Stimulated activated CD8-positive, alpha-beta memory T cell treated with anti-CD3 and anti-CD28 coated beads, Interleukin-15, amount 100 ng/mL, for 1 hour (primary cell): ENCODE measurements at places on chromosomes 2 and 18.

DNA sequence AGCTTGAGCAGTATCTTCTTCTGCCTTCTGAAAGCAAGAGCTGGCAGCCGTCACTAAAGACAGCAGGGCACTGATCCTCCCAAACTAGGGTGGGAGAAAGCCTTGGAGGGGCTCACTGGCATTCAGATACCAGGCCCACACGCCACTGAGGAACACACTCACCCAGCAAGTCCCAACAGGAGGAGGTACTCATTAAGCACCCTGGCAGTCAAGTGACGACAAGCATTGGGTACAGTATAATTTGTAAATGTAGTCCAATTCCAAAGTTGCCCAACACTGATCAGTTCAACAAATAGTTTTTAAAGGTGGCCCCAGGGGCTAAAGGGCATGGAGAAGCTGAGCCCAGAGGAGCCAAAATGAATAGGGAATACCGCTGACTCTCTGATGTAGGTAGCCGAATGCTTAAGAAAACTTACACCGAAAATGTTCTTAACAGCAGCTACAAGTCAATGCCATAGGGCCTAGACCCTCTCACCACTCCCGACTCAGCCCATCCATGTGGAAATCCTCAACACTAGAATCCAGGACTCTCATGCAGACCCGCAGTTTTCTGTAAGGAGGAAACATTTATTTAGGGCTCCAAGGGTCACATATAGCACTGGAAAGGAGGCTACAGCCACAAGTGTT is 9.9 kb downstream of the LIMS2 start:
- DNase-seq, result no peak

- no peak for DNase-seq
Measured at GRCh38 chr18:62485684-62486083, 37.1 kb upstream of the ZCCHC2 start.

- DNase-seq, result no peak
Measured at GRCh38 chr2:157349949-157350515, 24.4 kb upstream of the ERMN start.

- no peak for DNase-seq
Measured at GRCh38 chr18:59767732-59768131, 70.5 kb upstream of the CCBE1 start.

- no peak for DNase-seq
Measured at GRCh38 chr2:2699121-2699505, 368.0 kb upstream of the MYT1L start.

DNA sequence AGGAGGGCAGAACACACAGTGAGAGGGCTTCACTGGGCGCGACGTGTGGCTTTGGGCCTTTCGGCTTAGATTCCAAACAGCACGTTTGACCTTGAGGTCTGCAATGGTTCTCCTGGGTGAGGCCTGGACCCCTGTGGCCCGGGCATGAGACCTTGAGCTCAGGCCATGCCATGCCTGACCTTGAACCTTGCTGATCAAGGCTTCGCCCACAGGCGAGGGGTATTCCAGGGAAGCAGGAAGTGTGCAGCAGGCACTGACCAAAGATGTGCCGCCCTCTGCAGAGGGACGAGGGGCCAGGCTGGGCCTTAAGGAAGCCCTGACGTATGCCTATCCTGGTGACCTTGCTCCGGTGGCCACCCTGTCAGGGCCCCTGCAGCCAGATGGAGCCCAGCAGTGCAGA is 178.3 kb upstream of the HDAC4 start:
- no peak for DNase-seq

DNA sequence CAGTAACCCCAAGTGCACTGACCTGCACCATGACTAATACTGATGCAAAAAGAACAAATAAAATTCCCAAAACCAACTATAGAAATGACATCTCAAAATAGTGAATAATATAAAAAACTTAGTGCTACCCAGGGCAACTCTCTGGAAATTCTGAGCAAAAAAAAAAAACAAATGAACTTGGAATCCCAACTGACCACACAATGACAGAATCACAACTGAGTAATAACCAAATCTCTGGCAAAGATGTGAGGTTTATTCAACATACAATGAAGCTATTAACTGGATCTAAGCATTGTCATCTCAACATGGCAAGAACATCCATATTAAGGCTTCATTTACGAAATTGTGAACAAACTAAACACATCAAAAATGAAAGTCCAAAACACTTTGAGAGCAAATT is 22.7 kb downstream of the EXOC6B start:
- DNase-seq, result no peak

DNA sequence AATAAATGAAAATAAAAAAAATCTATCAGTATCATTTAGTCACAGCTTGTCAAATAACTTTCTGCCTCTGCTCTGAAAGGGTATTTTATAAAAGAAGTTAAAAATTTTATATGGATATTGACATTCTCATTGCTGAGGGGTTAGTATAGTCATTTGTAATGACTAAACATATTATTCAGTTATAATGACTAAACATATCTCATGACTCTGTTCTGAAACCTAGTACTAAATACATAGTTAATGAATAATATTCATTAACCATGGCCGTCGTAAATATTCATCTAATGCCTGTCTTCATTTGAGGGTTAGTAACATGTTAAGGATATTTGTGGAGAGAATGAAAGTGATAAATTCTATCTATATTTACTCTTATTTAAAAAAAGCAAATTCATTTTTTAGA is 69.1 kb upstream of the MAP4K3 start:
- DNase-seq, result no peak

DNA sequence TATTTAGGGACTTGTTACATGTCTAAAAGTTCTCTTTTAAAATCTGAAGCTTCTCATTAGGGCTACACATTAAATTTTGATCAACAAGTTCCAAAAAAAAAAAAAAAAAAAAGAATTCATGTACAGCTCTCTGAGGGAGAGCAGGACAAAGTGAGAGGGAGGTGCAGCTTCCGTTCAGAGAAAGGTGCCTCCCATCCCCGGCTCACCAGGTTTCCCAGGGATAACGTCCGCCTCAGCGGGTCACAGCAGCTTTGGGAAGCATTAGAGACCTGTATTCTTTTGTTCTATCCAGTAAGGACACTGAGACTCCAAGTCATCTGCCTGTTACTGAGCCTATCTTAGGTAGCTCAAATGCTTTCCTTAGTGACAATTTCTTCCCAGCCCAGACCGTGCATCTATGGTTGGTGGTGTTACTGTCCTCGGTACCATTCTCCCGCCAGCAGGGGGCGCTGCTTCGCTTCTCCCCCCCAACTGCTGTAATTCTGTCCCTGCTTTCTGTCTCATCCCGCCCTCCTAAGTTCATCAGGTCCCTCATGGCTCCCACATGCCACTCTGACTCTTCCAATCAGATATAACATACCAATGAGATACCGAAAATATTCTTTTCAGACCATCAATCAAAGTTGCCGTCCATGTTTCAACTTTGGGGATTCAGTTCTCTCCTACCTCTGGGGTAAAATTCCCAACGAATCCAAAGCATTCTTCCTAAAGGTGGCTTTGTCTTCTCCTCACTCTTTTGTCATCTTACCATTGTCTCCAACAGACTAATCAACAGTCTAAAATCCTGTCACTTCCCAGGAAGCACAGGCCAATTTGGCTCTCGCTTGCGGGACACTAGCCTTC is 466.5 kb downstream of the METTL4 start:
- DNase-seq, result peak; percentile 4

DNA sequence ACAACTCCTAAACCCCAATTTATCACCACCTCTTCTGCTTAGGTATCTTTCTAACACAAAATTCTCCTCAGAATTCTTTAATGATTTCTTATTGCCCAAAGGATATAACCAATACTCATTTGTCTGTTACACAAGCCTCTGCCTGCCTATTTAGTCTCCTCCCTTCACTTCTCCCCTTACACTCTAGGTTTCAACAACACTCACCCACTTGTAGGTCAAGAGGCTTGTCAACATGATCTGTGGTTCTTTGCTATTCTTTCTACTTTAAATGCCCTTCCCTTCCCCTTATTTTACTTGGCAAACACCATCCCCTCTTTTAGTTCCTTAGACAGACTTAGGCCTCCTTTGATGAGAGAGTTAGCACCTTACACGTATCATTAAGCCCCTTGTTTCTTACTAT is 69.0 kb upstream of the C2orf15 start:
- no peak for DNase-seq

DNA sequence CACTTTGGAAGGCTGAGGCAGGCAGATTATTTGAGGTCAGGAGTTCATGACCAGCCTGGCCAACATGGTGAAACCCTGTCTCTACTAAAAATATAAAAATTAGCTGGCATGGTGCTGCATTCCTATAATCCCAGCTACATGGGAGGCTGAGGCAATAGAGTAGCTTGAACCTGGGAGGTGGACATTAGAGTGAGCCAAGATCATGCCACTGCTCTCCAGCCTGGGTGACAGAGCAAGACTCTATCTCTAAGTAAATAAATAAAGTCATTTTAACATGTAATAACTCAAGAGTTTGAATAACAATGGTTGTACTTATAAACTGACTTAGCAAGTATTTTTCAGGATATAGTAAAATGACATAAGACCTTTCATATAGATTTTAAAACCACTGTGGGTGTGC is 169.3 kb upstream of the FN1 start:
- DNase-seq, result no peak

GRCh38 chr2:201608021-201608420 is 35.3 kb downstream of the TMEM237 start:
- DNase-seq, result no peak

- no peak for DNase-seq
Measured at GRCh38 chr18:11454040-11454439, 155.4 kb upstream of the SLC35G4 start.

GRCh38 chr18:37778417-37779165 is 213.0 kb upstream of the CELF4 start:
- no peak for DNase-seq

- DNase-seq, result no peak
Measured at GRCh38 chr18:45617284-45617683, 2.0 kb downstream of the SLC14A2 start.

GRCh38 chr2:8984157-8984556 is 19.3 kb downstream of the MBOAT2 start:
- DNase-seq, result no peak

DNA sequence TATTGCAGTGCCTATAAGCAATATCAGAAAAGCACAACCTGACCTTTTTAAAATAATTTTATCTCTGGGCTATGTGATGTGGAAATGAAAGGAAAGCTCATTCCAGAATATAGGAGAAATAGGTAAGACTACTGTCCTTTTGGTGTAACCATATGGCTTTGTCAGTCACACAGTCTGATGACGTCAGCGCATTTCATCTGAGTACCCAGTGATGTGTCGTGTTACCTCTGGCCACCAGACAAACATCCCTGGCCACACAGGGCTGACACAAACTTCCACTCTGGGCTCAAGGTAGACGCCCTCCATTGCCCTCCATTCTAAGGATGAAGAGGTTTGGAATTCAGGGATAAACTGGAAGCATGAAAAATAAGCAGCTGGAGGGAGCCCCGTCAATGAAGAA is 506.7 kb downstream of the CMPK2 start:
- no peak for DNase-seq

DNA sequence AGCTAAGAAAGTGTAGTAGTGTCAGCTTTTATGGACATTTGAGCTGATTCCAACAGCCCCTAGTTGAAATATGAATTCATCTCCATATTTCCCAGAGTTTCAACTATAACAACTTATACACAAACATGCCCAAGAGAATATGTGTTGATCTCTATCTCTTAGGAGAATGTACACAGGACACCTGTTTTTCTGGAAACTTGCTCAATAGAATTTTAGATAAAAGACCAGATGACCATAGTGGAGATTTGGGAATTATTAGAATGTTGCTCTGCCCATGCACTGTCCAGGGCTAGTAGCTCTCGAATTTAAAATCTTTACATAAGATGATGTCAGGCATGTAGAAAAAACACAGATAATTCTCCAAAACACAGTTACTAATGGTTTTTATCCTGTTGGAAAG is 162.3 kb upstream of the VRK2 start:
- DNase-seq, result no peak

GRCh38 chr2:26978061-26978596 is 7.7 kb downstream of the MAPRE3 start:
- no peak for DNase-seq

DNA sequence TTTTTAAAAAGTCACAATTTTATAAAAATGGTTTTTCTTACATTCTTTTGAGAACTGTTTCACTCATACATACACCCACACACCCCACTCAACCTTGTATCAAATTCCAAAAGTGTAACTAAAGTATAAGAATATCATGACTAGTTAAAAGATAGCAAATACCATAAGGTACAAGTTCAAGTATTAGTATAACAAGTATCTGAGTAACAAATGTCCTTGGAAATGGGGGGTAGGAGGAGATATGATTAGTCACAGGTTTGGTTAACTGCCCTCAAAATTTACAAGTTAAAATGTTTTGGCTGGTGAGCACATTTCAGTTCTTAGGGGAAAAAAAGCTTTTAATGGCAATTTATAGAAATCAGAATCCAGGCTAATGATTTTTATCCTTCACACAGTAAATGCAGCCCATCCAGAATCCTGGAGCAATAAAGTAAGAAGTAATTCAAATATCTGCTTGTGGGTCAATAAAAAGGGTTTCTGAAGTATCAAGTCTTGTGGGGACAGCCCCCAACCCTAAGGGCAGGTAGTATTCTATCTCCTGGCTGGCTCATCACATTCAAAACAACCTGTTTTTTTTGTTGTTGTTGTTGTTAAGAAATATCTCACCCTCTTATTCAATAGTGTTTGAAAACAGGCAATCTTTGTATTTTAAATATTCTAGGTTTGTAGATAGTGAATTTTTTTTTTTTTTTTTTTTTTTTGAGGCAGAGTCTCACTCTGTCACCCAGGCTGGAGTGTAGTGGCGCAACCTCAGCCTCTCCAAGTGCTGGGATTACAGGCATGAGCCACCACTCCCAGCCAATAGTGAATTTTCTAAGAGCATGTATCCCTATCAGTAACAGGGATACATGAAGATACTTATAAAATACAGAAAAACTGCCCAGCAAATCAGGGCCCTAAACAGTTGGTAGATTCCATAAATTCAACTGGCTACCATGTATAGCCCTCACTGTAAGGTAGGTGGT is 14.5 kb downstream of the IAH1 start:
- DNase-seq, result no peak

- DNase-seq, result no peak
Measured at GRCh38 chr2:41621095-41621494, 426.7 kb upstream of the PKDCC start.

DNA sequence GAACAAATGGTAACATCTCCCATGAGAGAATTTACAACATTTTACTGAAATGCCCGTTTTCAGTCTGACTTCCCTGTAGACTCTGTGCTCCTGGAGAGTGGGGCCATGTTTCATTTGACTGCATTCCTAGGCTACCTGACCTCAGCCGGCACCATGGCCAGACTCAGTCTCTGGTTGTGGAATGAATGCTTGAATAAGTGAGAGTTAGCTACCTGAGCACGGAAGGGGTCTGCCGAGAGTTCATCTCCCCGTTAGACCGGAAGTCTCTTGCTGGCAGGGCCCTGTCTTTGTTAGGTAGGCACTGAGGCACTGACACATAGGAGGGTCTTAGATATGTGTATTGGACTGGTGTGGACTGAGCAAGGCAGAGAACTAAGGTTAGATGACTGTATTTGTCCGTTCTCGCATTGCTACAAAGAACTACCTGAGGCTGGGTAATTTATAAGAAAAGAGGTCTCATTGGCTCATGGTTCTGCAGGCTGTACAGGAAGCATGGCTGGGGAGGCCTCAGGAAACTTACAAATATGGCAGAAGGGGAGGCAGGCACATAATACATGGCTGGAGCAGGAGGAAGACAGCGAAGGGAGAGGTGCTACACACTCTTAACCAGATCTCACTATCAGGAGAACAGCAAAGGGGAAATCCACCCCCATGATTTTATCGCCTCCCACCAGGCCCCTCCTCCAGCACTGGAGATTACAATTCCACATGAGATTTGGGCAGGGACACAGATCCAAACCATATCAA is 271.2 kb downstream of the GLI2 start:
- DNase-seq, result no peak

- DNase-seq, result no peak
Measured at GRCh38 chr2:108936866-108937265, 52.2 kb downstream of the EDAR start.

- DNase-seq, result no peak
Measured at GRCh38 chr2:190482451-190482850, 52.1 kb downstream of the NEMP2 start.
